ENCODE measurements at places on chromosomes 1 and 21.

DNA sequence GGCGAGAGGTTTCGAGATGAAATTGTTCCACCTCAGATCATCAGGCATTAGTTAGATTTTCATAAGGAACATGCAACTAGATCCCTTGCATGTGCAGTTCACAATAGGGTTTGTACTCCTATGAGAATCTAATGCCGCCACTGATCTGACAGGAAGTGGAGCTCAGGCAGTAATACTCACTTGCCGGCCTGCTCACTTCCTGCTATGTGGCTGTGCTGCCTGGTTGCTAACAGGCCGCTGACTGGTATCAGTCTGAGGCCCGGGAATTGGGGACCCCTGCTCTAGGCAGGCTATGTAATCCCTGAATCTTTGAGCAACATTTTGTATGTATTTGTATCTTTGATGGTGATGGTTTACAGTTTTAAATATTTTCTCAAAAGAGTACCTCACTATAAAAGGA is 32.5 kb downstream of the XKR8 start:
- DNase-seq, result no peak

DNA sequence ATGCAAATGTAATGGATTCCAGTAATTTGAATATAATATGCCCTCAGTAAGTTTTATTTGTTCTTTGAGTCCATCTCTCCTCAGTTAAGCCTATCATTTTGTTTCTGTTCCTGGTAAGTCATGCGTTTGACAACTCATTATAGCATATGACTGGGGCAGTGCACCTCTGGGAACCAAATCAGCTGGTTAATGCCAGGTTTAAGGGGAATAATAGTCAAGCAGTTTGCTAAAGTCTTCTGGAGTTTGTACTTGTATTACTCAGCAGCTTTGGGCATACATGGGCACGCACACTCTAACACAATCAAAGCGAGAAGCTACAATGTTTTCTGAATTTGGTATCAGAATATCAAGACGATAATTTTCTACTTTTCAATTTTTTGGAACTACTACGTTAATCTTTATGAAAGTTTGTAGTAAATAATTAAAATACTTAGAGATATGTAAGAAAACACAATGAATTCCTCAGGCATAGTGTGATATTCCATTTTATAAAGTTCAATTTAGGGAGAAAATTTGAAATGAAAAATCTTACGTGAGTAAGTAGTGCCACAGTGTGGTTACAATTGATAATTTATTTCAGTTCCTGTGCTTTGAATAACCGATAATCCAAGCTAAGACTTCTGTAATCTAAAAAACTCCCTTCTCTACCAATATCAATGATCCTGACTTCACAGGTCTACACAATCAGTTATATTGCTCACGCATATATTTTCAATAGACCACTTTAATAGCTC is 43.8 kb upstream of the KCTD3 start:
- DNase-seq, result no peak

GRCh38 chr1:48402599-48402998 is 69.4 kb downstream of the SPATA6 start:
- DNase-seq, result no peak

GRCh38 chr1:28735961-28736449 is 735 bp upstream of the YTHDF2 start:
- no peak for DNase-seq

- no peak for DNase-seq
Measured at GRCh38 chr1:203508463-203509073, 14.6 kb downstream of the OPTC start.

DNA sequence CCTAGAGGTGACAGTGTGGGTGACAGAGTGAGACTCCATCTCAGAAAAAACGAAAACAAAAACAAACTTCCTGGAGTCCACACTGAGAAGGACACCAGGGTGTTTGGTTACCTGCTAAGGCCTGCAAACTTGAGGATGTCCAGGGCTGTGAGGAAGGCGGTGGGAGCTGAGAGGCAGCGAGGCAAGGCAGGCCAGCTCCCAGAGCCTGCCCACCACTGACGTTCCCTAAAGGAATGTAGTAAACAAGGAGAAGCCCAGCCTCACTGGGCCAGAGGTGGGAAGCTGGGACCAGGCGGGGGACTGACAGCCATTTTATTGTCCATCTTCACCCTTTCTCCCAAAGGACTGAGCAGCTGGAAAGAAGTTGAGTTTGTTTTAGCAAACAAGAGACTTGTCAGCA is 24.1 kb downstream of the SHISA4 start:
- DNase-seq, result no peak

All from C1 segment of cervical spinal cord (tissue), 14 donors.